EL (cell line): ENCODE measurements at places on chromosomes 6 and 20.

DNA sequence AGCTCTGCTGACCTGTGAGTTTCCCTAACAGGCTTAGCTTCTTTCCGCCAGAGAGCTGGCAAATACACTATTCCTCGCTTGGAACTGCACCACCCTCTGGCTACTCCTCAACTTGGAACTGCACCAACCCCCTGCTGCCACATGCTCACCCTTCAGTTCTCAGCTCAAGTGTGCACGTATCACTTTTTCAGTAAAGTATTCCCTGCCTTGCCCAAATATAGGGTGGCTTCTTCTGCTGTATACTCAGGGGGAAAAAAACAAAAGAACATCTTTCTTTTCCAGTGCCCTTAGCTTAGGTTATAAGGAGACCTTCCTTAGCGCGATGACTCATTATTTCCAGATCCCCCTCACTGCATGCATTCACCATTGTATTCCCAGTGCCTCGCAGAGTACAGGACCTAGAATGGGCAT is 21.2 kb downstream of the GNAS-AS1 start:
- DNase-seq, result no peak

DNA sequence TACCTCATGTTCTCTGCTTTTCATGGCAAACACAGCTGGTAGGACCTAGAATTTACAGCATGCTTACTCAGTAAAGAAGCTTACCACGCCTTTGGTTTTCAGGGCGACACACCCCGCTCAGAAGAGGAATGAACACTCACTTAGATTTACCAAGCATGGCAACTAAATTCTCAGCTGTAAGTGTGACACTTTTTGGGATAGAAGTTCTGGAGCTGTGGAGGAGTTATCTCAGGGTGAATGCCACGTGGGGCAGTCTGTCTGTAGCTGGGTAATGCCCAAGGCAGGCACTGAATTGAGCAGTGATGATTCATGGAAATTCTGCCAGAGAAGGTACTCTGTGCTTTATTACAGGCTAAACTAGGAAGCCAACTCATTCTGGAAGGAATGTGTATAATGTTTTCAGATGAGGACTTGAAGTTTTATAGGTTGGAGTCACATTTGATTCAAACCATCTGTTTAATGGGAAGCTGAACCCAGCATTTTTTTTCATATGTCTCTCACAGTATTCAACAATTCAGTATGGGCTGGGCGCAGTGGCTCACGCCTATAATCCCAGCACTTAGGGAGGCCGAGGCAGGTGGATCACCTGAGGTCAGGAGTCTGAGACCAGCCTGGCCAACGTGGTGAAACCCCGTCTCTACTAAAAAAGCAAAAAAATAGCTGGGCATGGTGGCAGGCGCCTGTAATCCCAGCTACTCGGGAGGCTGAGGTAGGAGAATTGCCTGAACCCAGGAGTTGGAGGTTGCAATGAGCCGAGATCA is 3.5 kb upstream of the PRIM2 start:
- DNase-seq, result peak; percentile 100

DNA sequence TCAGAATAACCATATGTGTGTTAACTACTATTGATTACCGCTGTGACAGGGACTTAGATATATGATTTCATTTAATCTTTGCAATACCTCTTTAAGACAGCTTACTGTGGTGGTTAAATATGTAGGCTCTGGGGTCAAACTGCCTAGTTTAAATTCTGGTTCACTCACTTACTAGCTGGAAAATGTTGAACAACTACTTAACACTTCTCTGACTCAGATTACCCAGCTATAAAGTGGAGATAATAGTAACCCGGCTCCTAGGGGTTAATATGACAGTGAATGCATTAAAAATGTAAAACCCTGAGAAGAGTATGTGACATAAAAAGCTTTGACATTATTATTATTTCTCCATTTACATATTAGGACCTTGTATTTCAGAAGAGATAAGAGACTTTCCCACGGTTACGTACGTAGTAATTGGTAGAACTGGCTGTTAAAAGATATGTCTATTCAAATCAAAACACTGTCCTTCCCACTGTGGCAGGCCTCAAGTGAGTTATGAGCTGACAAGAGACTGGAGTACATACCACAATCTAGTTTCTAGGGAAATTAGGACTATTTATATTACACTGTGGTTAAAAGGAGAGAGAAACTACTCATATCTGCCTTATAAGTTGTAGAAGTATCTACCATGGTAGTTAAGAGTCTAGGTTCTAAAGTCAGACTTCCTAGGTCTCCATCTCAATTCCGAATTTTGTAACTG is 4.4 kb upstream of the PLCB1 start:
- no peak for DNase-seq

DNA sequence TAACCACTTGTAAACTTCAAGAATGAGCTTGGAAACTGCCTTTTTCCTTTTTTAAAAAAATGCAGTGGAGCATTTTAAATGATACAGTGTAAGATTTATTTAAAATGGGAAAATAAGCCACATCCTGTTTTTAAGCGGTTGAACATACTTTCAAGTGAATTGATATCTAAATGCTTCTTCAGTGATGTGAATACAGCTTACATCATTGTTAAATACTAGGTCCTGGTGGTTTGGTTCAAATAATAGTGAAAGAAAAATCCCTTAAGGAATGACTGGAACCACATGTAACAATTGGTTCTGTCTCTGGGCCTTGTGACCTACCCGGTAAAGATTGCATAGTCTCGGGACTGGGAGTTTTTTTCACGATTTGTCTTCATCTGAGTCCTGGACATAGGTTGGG is 44.2 kb downstream of the BMP6 start:
- no peak for DNase-seq

GRCh38 chr6:40815731-40816130 is 223.3 kb downstream of the UNC5CL start:
- no peak for DNase-seq

GRCh38 chr6:130026859-130027258 is 8.5 kb downstream of the L3MBTL3 start:
- DNase-seq, result no peak
